ENCODE measurements at places on chromosomes 11 and 22.
A peak's percentile ranks its signal among the peaks of the same experiment; 100 is the strongest.

GRCh38 chr11:3796801-3797328 is 489 bp downstream of the NUP98 start:
- DNase-seq, result no peak

DNA sequence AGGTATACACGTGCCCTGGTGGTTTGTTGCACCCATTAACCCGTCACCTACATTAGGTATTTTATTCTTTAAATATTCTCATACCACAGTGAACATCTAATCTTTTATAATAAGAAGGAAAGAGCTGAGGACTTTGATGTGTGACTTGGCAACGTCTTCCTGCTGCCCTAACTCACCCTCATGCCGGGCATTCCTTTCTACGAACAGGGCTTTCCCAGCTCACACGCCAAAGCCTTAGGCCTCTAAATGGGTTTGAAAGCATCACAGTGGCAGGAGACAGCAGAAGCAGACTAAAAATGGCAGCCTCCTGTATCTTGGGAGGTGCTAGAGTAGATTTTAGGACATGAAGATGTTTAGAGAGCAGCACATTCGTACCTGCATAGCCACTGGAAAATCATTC is 52.6 kb downstream of the CLTCL1 start:
- no peak for DNase-seq

GRCh38 chr11:73277467-73277866 is 5.3 kb downstream of the P2RY6 start:
- DNase-seq, result no peak

DNA sequence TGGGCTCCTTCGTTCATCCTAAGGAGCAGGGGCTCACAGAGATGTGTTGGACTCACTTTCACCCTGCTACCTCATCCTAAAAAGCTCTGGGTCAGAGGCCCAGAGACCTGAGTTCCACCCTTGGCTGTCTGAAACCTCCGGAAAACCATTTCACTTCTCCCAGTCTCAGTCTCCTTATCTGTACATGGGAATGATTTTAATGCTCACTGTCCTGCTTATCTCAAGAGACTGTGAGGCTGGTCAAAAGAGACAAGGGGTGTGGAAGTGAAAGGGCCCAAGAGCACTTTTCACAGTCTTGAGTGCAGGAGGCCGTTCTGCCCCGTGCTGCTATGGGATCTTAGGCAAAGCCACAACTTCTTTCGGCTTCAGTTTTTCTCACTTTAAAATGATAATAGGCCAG is 13.2 kb upstream of the NPAS4 start:
- no peak for DNase-seq

- DNase-seq, result no peak
Observed at GRCh38 chr22:23763579-23763945, 772 bp downstream of the C22orf15 start.

GRCh38 chr11:83292709-83293456 is 6.7 kb upstream of the CCDC90B start:
- peak; percentile 85 for DNase-seq

DNA sequence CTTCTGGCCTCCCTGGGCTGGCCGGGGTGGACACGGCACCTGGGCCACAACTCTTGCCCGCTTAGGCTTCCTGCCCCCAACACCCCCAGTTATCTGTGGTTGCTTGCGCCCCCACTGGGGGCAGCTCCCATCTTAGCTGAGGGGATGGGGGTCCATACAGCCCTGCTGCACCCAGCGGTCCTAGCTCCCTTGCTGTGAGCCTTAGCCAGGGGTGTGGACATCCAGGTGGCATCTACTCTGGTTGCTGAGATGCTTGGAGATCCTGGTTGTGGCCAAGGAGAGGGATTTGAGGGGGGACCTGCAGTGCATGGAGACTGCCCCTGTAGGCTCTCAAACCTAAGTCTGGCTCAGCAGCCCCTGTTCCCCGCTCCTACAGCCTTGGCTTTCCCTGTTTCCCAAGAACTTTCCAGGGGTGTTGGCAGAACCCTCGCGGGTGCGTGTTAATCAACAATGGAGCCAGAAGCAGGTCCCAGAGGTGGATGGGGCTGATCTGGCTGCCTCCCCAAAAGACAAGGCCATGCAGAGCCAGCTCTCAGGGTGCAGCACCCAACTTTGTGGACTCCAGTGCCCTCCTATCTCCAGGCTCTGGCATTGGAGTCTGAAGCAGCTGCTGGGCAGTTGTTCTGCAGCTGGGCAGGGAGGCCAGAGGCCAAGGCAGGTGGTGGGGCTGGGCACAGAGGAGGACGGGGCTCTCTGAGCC is 3.3 kb downstream of the KCNQ1 start:
- no peak for DNase-seq

DNA sequence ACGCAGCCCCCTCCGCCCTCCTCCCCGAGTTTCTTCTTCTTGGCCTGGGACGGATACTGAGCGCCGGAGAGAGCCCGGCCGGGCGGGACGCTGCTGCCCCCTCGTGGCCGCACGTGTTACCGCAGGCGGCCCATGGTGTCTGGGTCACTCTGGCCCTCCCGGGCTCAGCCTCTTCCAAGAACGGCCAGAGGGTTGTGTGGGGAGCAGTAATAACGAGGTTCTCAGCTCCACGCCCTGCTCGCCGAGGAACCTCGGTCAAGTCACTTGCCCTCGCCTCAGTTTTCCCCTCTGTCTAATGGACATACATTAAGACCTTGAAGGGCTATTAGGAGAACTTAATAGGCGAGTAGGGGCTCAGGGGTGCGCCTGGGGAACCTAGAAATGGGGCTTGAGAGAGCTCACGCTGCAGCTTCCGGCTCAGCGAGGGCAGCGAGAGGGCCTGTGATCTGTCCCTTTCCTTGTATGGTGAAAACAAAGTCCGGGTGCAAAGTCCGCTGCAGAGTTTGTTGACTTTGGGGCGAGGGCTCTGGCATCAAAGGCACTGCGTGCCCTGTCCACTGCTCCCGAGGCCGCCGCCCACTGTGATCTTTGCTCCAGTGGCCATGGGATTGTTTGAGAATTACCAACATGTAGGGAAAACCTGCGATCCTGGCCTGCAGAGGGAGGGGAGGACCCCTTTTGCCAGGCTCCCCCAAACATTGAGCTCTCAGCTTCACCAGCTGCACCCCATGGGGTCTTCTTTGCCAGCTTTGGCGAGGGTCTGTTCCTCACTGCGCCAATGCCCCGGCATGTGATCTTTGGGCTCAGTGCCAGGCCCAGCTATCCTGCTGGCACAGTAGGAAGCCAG is 14.4 kb upstream of the LRP5 start:
- peak; percentile 88 for DNase-seq
